Stimulated activated naive CD4-positive, alpha-beta T cell (primary cell): ENCODE measurements at places on chromosomes 1 and 21.
A peak's percentile ranks its signal among the peaks of the same experiment; 100 is the strongest.

DNA sequence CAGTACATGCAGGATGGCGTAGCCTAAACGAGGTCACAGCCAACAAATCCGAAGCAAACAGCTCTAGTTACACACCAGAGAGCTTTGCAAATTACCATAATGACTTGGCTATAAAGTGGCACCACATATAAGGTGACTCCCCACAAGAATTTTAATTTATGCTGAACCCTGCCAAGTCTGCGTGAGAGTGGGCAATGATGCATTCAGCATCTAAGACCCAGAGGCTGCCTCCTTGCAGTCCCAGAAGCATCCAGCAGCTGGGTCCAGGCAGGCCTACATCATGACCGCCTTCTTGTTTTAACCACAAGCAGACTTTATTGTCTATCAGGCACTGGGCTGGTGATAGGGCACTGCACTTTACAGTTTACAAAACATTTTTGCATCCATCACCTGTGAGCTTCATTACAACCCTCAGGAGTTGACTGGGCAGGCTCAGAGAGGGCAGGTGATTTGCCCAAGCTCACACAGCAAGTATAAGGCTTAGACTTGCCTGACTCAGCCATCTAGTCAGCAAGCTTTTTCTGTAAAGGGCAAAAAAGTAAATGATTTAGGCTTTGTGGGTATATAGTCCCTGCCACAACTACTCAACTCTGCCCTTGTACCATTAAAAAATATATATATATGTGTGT is 134.6 kb downstream of the GLIS1 start:
- DNase-seq, result no peak

GRCh38 chr1:202016022-202016810 is 5.8 kb downstream of the ELF3 start:
- DNase-seq, result no peak

DNA sequence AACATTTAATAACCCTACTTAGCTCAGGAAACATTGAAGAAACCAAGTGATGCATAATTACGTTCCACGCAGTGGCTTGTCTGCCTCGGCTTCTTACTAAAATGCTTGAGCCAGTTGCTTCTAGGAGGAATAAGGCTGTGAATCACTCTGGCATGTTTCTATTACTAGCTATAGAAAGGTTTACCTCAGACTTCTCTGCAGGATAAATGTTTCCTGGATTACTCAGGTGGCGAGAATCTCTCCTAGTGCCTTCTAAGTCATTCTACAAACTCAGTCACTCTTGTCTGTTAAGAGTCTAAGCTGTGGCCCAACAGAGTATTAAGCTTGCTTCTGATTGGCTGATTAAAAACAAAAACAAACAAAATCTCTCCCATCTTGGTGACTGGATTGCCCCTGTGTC is 92.0 kb upstream of the RALGPS2 start:
- DNase-seq, result no peak

- DNase-seq, result no peak
Observed at GRCh38 chr1:96843601-96844000, 122.0 kb downstream of the PTBP2 start.

GRCh38 chr1:151472856-151473731 is 13.8 kb upstream of the POGZ start:
- no peak for DNase-seq

DNA sequence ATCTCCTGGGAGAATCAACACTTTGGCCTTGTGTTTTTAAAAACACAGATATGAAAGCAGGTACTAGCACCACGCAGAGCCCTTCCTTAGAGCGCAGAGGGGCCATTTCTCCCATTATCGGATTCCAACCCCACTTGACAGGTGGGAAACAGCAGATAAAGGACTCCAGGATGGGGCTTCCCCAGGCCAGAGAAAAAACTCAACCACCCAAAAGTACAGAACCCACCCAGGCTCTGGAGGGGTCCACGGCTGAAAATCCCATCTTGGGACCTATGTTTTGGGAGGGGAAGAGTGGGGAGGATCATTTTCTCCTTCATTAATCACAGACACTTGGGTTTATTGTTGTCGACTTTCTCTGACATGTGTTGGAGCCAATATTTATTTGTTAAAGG is 27.1 kb upstream of the COL18A1 start:
- no peak for DNase-seq

- DNase-seq, result no peak
Observed at GRCh38 chr21:36860736-36861594, 105.5 kb downstream of the HLCS start.

DNA sequence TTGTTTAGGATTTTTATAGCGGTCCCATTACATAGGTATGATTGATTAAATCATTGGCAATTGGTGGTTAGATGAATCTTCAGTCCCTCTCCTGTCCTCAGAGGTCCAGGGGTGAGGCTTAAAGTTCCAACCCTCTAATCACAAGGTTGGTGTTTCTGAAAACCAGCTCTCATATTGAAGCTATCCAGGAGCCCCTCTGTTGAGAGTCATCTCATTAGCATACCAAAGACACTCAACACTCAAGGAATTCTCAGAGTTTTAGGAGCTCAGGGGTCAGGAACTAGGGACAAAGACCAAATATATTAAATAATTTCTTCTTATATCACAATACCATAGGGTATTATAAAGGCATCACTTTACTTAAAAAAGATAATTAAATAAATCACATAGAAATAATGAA is 23.3 kb downstream of the FCRL2 start:
- DNase-seq, result no peak

DNA sequence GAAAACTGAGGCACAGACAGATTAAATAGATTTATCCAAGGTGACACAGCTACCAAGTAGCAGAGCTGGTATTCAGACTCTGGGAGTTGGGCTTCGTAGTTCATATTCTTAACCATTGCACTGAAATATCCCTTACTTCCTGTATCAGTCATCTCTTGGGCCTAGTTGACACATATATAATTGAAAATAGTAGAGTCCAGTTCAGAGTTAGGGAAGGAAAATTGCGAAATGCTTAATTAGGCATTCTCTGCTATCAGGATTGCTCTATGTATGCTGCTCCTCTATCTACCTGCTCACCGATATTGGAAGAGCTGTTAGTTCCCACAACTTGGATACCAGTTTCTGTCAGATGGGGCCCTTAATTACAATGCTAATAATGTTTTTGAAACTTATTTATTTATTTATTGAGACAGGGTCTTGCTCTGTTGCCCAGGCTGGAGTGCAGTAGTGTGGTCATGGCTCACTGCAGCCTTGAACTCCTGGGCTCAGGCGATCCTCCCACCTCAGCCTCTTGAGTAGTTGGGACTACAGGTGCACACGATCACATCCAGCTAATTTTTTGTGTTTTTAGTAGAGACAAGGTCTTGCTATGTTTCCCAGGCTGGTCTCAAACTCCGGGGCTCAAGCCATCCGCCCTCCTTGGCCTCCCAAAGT is 8.2 kb downstream of the RCOR3 start:
- DNase-seq, result no peak

DNA sequence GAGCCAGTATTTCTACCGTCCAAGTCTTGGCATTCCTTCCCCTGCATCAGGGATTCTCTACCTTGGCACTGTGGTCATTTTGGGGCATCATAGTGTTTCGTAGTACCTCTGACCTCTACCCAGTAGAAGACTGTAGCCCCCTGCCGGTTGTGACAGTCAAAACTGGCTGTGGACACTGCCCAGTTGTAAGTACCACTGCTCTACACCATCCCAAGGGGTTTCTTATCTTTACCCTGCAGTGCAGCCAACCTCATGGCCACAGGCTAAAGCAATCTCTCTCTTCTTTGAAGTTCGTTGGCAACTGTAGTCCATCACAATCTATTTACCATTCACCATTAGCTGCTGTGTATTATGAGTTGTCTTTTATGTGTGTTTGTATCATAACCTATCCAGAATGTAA is 29.3 kb upstream of the ERO1B start:
- DNase-seq, result no peak

- DNase-seq, result no peak
Observed at GRCh38 chr1:110771245-110772022, 96.7 kb upstream of the KCNA3 start.

GRCh38 chr1:119831027-119831426 is 19.8 kb upstream of the REG4 start:
- no peak for DNase-seq

GRCh38 chr1:211318576-211319280 is 7.9 kb upstream of the TRAF5 start:
- DNase-seq, result no peak

DNA sequence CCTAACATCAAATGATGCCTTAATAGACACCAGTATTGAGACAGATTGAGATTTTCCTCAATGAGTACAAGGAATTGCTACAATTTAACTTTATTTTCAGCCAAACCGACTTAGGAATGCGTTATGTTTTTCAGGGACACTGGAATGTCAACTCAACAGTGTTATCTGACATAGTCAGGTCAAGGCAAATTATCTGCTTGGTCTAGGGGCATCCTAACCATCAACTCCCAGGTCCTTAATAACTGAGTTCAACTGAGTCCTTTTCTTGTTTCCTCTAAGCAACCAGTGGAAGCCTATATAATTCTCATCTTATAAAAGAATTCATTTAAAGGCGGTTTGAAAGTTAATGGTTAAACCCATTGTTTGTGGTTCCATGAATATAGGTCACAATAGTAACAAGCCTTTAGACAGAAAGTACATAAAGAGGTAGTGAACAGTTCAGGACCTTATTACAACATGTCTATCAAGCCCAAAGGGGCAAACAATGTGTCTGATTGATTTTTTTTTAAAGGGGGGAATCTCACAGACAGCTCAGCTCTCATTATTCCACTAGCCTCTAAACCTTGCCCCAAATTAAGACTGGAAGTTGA is 32.3 kb upstream of the NR5A2 start:
- DNase-seq, result no peak

GRCh38 chr1:193472430-193472829 is 286.0 kb upstream of the B3GALT2 start:
- DNase-seq, result no peak

DNA sequence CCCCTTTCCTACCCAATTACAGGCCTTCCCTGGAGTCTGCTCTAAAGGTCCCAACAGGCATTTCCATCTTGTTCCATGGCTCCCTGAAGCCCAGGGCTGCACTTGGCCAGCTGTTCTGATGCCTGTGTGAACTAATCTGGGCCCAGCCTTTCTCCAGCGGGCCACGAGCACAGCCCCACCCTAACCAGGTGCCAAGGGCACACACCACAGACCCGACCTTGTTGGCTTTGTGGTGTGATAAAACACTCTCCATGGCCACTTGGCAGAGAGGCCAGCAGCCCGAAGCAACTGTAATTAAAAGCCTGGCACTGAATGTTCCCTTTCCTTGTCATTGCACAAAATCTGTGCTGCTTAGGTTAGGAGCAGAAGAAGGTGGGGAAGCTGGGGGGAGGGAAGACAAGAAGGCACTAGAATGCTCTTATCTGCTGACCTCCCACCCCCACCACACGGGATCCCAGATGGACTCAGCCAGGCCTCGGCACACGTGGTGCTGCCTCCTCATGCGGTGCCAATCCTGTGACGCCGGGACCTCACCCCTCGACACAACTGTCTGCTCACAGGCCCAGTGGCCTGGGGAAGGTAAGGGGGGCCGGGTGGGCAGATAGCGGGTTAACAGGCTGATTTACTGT is 9.9 kb downstream of the HCRTR1 start:
- DNase-seq, result no peak

DNA sequence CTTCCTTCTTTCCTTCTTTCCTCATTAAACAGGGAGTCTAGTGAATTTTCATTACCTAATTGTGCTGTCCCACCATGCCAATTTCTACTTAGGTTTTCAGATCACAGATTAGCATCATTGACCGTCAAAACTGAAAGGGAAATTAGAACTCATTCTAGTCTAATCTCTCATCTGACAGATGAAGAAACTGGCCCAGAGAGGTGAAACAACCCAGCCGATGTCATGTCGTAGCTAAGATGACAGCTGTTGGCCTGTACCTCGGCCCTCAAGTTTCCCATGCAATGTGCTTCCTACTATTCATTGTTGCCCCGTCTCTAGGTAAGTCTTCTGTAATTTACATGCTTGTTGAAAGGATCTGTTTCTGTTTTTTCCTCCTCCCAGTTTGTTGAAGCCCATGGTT is 128.2 kb upstream of the KIAA0040 start:
- DNase-seq, result no peak

GRCh38 chr1:164611754-164612642 is 53.0 kb downstream of the PBX1 start:
- DNase-seq, result no peak

- no peak for DNase-seq
Observed at GRCh38 chr1:47388030-47388890, 27.8 kb upstream of the FOXE3 start.

DNA sequence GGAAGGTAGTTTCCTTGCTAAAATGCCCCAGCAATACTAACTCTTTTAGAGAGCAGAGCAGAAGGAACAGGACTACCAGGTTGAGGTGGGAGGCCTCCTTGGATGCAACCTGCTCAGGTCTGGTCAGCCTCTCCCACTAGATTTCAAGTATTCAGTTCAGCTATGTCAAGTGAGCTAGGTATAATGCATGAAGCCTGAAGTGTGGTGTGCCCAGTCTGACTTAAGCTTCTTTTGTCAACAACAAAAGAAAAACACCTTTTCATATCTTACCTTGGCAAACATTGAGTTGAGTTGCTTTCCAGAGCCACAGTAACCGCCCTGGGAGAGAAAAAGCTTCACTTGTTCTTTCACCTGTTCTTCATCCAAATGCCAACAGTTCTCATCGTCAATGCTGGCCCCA is 47.8 kb downstream of the UROD start:
- DNase-seq, result no peak

- no peak for DNase-seq
Observed at GRCh38 chr1:13828454-13829151, 128.6 kb downstream of the PRDM2 start.

DNA sequence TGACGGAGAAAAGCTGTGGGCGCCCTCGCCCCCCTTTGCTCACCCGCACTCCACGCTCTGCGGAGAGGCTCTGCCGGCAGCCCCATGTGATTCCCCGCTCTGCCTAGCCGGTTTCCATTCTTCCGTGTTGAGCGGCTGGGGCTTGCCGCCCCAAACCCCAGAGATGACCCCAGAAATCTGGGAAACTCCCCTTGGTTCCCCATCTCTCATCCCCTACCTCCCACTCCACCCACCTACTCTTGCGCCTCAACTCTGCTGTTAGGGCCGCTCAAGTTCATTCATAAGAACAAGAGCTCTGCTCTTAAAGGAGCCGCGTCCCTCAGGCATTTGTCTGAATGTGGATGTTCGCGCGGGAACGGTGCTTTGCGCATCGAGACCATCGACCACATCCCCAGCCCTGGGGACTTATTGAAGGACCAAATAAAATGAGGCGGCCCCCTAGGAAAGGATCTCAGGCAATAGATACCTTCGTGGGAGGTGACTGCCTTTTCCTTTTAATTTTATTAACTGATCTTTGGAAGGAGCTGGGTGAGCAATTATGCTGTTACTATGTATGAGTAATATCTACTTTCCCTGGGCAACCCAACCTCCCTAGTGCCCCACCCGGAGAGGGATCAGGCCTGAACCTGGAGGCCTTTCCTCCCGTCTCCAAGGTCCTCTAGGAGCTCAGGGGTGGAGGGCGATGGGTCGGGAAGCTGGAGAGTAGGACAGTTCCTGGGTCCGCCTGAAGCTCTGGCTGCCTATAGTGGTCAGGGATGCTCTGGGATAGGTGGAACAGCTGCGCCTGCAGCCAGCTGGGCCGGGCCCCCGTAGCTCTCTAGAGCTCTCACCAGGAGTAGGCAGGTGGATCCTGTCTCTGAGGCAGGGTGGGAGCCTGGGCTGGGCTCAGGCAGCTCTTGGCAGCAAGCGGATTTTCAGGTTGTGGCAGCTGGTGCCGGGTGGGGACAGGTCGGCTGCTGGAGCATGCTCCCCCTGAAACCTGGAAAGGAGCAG is 898 bp downstream of the MFSD2A start:
- DNase-seq, result peak; percentile 36
